ENCODE measurements at places on chromosomes 3 and 15.

- no peaks in the 10 kb centered on the region for H3K36me3 ChIP-seq
- H3K4me3 ChIP-seq: no peak overlapping the region
- peaks cover 7% of the 10 kb centered on the region for H3K27me3 ChIP-seq
- no peak overlapping the region for H3K27ac ChIP-seq
- no peak for DNase-seq
Observed at GRCh38 chr15:73941044-73941443, 14.8 kb downstream of the LOXL1 start.

- H3K4me1 ChIP-seq: no peaks in the 10 kb centered on the region
- no peaks in the 10 kb centered on the region for H3K36me3 ChIP-seq
- no peaks in the 10 kb centered on the region for H3K27me3 ChIP-seq
- no peak for DNase-seq
- H3K4me3 ChIP-seq: no peak overlapping the region
Observed at GRCh38 chr3:40920041-40920440, 279.3 kb upstream of the CTNNB1 start.

DNA sequence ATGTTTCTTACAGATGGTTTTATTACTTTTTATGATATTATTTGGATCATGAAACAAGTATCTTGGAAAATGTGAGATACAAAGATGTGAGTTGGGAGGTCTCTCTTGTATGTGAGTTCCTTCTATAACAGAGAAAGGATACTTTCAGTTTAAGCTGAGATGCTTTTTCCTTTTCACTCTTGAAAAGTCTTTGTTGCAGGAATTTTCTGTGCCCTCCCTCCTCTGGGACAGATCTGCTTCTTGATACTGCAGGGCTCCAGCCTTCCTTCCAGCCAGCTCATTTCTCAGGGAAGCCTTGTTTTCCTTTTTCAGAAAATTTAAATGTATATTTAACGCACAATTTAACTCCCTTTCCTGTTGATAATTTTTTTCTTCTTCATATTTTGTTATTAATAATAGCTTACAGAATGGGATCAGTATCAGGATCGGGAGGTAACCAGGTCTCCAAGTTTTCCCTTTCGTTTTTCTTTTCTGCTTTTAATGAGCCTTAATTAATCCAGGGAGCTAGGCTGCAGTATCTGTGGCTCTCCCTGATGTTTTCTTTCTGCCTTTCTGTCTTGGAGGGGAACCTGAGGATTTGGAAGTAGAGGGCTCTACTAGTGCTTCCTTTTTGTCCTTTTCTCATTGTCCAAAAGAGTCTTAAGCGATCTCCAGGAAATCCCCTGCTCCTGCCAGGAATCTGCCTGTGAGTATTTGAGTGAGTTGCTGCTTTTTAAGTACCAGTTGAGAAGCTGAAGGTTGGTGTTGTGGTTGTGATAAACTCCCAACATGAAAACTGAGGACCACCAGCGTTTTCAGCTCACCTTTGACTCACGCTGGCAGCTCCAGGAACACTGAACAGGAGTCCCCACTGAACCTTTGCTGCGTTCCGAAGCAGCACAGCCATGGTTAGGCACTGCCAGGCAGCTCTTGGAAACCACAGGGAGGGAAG is 105.7 kb downstream of the IGF1R start:
- H3K36me3 ChIP-seq: peaks cover 3% of the 10 kb centered on the region
- no peak for DNase-seq
- peaks cover 5% of the 10 kb centered on the region for H3K4me1 ChIP-seq
- no peak overlapping the region for H3K27ac ChIP-seq
- H3K4me3 ChIP-seq: no peak overlapping the region

DNA sequence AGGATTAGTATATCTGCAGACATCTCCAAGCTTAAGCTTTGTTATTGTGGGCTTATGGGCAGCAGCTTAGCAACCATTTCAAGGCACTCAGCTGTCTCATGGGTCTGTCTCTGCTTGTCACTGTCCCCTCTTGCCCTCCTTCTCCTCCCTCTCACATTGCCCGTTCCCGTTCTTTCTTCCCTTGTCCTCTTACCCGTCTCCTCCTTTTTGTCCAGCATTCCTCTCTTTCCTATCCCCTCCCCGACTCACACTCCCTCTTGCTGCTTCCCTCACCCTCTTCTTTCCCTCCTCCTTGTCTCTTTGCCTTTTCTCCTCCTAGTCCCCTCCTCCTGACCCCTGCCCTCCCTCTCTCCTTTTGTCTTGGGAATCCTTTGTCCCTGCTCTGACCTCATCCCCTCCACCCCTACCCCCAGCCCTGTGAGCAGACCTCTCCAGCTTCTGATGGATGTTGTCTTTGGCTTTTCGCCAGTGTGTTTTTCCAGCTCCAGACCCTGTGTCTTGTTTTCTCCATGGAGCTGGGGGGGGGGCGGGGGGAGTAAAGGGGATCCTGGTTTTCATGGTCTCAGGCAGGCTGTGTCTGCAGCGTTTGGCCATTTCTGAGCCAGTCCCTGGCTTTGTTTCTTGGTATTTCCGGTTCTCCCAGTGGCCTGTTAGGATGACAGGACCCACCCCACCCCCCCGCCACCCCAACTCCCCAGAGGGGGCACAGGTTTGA is 47.9 kb upstream of the TRAK1 start:
- no peak for DNase-seq
- peaks cover 49% of the 10 kb centered on the region for H3K4me1 ChIP-seq
- peak overlapping the region; percentile 78 for H3K27ac ChIP-seq
- peaks cover 10% of the 10 kb centered on the region for H3K36me3 ChIP-seq

DNA sequence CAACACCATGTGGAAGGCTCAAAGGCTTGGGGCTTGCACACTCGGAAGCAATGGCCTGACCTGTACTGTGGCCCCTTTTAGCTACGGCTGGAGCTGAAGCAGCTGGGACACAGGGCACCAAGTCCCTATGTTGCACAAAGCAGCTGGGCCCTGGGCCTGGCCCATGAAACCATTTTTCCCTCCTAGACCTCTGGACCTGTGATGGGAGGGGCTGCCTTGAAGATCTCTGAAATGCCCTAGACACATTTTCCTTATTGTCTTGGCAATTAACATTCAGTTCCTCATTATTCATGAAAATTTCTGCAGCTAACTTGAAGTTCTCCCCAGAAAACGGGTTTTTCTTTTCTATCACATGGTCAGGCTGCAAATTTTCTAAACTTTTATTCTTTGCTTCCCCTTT is 85.6 kb upstream of the ALDH1A3 start:
- H3K27ac ChIP-seq: no peak overlapping the region
- no peak overlapping the region for H3K4me3 ChIP-seq
- DNase-seq: no peak
- H3K36me3 ChIP-seq: no peaks in the 10 kb centered on the region
- H3K27me3 ChIP-seq: peaks cover 10% of the 10 kb centered on the region

DNA sequence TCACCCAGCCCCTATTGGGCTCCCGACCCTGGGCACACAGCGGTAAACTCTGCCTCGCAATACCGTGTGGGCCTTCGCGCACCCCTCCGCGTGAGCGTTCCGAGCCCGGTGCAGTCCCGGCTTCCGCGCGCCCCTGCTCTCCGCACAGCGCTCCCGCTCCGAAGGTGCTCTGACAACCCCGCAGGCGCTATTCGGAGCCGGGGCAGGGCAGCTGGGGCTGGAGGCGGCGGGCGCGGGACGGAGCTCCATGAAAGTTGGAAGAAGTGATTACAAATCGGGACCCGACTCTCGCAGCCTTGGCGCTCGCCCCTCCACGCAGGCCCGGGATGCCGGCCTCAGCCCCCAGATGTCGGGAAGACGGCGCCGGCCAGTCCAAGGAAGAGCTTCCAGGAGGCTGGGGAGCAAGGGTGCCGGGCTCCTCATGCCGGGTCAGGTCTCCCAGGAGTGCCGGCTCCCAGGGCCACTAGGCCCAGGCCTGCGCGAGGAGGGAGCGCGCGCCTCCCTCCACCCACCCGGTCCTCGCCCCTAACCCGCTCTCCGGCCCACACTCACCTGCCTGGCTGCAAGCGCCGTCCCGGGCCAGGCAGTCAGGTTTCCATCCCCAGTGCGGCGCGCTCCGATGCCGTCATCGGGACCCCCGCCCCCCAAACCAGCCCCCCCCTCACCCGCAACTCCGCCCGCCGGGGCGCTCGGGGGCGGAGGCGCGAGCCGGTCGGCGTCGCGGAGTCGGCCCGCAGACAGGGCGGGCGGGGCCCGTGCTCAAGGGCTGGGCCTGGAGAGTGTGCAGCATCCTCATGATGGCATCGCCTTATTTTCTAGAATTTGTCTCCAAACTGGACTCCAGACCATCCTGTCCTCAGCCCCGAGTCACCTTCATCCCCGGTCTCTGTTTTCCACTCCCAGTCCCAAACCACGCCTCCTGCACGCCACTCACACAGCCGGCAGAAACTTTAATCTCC is at the start of gene KIF7:
Gene KIF7, minus strand, starts transcription at position 621 of the 959 bp plus-strand sequence. CDS start 2,537 bp downstream, outside the sequence.
- no peak for DNase-seq
- peaks cover 6% of the 10 kb centered on the region for H3K4me1 ChIP-seq
- H3K27me3 ChIP-seq: peaks cover 24% of the 10 kb centered on the region
- no peaks in the 10 kb centered on the region for H3K36me3 ChIP-seq
